ENCODE measurements at places on chromosomes 6 and 20.

GRCh38 chr6:8000188-8000596 is 64.0 kb downstream of the BLOC1S5 start:
- DNase-seq = no peak

- DNase-seq = no peak
Measured at GRCh38 chr6:69063401-69063800, 428.3 kb downstream of the ADGRB3 start.

GRCh38 chr20:57330998-57331397 is 1.4 kb downstream of the SPO11 start:
- DNase-seq = no peak

- no peak for DNase-seq
Measured at GRCh38 chr6:73636048-73636447, 17.7 kb downstream of the SLC17A5 start.

- DNase-seq = no peak
Measured at GRCh38 chr6:72950114-72950860, 275.0 kb downstream of the KHDC1L start.

Data from NCI-H1930 (cell line).